ENCODE measurements at places on chromosomes 7 and 10.

DNA sequence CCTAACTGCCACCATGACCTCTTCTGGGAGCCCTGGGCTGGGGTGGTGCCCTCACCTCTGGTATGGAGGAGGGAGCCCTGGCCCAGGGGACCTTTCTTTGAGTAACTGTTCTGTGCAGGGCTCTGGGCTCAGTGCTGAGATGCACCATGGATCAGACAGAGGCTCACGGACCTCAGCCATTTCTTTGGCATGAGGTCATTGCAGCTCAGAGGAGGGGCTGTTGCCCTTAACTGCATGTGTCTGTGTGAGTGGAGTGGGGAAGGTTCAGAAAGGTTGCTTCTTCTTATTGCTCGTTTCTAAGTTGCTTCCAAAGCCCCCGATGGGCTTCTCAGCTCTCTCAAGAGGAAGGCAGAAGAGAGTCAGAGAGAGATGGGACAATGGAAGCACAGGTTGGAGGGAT, 233.9 kb downstream of the RPS24 start:
- DNase-seq: peak; percentile 69

GRCh38 chr7:144853542-144853941, 17.7 kb upstream of the TPK1 start:
- DNase-seq: no peak

DNA sequence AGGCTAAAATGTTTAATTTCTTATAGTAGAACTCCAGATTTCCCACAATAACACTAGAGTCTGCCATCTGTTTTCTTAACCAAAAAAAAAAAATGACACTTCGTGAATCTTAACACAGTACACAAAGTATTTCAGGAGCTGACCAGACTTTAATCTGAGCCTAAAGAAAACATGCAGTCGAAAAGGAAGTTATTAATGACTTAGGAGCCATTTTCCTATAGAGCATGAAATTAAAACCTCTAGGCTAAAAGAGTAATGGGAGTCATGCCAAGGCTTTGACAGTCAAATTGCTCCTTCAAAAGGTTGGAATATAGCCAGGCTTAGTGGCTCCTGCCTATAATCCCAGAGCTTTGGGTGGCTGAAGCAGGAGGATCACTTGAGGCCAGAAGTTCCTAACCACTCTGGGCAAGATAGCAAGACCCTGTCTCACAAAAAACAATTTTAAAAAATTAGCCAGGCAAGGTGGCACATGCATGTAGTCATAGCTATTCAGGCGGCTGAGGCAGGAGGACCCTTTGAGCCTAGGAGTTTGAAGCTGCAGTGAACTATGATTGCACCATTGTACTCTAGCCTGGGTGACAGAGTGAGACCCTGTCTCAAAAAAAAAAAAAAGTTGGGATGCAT, 13.6 kb downstream of the MICU1 start:
- DNase-seq: no peak

DNA sequence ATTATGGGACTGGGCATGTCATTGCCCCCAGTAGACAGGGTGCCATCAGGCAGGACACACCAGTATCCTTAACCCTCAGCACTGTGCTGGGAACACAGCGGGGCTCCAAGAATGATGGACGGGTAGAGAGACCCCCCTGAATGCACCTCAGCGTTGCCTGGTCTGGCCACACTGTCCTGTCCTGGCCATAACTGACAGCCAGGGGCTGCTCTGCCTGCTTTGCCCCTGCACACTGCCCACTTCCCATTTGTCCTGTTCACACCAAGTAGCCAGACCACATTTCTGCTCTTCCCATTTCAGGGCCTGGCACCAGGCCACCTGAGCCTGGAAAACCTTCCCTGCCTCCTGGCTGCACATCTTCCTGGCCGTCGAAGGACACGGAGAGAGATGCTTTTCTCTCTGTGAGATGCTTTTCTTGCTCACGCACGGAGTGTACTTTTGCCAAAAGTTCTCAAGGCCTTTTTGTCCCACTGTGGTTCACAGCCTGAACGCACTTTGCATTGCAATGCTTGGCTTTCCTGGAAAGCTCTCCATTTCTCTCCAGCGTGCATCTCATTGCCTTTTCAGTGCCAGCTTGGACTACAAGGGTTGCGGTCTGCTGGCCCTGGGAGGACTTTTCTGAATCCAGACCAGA, 131.0 kb upstream of the EEPD1 start:
- no peak for DNase-seq

DNA sequence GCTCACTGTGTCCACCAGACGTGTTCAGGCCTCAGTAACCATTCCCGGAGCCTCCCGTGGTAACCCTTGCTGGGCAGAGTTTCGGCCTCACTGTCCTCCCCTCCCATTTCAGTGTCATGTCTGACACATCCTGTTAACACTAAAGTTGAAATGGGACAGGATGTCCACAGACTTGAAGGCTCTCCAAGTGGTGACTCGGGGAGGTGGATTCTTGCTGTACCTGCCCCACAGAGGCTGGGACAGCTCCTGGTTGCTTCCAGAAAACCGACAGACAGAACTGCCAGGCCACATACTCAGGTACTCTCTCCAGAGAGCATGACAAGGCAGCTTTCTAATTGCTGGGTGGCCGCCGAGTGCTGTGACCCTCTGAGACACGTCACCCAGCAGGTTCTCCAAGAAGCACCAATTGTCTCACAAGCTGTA, 17.9 kb upstream of the CYTH3 start:
- DNase-seq: no peak

- DNase-seq: no peak
These were observed 8.8 kb downstream of the ASB10 start for GRCh38 chr7:151178236-151178635.

DNA sequence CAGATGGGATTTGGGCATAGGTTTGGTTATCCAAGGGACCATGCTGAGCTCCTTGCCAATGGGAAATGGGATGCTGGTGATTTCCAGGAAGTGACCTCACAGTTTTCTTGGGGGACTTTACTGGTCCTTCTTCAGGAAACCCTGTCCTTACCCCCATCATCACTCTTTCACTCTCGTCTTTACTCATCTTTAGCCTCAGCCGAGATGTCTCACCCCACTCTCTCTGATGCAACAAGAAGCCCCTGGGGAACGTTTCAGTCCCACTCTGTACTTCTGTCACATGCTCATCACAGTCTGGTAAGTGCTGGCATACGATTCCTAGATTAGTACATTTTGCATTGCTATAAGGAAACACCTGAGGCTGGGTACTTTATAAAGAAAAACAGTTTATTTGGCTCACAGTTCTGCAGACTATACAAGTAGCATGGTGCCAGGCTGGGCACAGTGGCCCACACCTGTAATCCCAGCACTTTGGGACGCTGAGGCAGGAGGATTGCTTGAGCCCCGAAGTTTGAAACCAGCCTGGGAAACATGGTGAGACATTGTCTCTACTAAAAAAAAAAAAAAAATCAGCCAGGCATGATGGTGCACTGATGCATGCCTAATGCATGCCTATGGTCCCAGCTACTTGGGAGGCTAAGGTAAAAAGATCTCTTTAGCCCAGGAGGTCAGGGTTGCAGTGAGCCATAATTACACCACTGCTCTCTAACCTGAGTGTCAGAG, 63.5 kb upstream of the VKORC1L1 start:
- DNase-seq: no peak

DNA sequence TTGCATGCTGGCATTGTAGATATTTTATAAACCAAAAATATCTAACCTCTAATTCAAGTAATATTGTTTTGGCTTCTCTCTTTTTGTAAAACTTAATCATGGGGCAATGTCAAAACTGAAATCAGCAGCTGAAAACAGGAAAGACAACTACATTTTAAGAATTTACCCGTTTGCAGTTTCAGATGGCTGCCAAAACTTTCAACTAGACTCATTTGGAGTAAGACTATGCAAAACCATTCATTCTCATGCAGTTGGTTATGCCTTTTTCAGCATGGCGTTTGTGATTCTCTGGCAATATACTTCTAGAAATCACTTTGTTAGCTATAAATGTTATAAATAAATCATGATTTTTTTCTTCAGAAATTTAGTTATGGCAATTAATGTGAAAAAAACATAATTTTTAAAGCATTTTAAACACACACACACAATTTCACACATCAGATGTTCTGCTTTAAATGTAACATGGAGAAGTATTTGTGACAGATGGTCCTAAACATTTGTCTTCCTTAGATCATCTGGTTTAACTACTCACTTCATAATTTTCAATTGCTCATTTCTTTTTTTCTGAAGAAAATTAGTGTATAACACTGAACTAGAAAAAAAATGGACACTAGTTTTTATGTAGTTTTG, 116.4 kb downstream of the ITGB8 start:
- no peak for DNase-seq

- DNase-seq: no peak
These were observed 13.9 kb downstream of the CREB3L2 start for GRCh38 chr7:137987968-137988367.

DNA sequence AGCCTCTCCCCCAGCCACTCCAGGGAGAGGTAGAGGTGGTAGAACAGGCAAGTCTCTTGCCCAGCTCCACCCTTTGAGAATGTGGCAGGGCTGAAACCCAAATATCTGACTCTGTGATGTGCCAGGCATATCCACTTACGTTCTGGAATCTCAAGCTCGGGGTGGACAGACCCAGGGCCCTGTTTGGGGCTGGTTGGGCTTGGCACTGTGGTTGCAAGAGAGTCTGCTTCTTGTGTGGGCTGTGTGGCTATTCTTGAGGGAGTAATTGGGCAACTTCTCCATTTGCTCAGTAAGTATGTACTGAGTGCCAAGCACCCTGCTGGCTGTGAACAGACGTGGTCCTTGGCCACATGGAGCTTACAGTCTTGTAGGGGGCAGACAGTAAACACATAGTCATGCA, 4.7 kb downstream of the UBTD1 start:
- no peak for DNase-seq

GRCh38 chr10:131312478-131312836, 936 bp upstream of the TCERG1L start:
- DNase-seq: no peak
